ENCODE measurements at places on chromosomes 12 and 14.

DNA sequence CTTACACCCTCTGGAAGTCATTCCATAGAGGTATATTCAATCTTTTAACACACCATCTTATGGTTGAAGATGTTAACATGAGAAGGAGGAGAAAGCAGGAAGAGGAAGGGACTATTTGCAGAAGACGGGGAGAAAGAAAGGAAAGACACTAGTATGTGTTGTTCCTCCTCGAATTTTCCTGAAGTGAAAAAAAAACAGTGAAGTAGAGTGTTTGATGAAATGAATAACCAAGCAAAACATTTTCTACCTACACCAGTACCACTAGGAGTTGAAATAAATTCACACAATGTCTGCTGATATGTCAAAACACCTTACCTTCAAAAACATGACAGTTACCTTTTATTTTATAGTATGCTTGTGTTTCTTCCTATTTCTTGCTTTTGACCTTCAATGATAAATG lies 1.4 kb upstream of the CNOT2 start:
- DNase-seq = no peak

DNA sequence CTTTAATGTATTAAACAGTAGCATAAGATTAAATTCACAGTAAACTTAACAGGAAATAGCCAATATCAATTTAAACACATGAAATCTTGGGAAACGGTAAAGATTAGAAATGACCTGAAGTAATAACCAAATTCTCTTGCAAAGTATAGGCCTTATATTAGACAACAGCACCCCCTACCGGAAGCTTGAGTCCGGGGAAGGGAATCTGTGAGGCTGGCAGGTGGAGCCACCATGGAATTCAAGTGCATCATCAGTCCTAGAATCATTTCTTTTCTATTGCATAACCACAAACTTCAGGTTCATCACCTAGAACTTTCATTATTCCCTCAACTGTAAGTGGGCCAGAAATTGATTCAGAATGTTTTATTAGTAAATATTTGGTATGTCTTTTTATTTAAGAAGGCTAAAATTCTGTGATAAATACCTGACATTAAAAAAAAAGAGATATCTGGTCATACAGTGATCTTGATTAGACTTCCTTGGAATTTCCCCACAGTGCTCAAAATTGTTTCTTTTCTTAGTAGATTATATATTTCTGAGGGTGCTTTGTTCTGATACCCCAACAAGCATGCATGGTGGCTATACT lies 48.6 kb downstream of the AP5M1 start:
- DNase-seq = peak; percentile 78

- peak; percentile 74 for DNase-seq
Measured at GRCh38 chr12:19739195-19739776, 300.0 kb downstream of the AEBP2 start.

GRCh38 chr12:115570069-115570777 lies 707.3 kb downstream of the MED13L start:
- DNase-seq = no peak

DNA sequence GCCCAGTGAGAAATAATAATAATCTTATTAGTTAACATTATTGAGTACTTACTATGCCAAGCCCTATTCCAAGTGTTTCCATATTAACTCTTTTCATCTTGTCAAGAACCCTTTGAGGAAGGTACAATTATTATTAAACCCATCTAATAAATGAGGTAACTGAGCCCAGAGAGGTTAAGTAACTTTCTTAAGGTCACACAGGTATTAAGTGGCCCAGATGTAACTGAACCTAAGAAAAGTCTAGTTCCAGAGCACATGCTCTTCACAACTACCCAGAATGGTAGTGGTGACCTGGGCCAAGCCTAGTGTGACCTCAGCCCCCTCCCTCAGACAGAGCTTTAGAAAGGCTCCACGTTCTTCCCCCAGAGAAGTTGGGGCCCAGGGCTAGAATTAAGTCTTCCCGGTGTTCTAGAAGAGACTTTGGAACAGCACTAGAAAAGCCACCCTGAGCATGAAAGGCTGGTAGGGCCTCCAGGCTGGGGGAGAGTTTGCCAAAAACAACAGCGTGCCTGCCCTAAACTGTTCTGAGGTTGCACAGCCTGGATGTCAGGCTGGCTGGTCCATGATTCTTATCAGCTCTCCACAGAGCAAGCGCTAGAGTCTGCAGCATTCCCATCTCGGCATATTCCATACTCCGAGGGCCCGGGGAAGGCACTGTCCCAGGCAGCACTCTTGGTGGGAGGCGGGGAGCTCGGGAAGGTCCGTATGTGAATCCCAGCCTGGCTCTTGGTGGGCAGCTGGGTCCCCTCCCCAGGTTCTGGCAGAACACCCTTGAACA lies 41.3 kb upstream of the CTDSP2 start:
- no peak for DNase-seq

- no peak for DNase-seq
Measured at GRCh38 chr12:9856894-9857293, 12.3 kb downstream of the CLEC2B start.

DNA sequence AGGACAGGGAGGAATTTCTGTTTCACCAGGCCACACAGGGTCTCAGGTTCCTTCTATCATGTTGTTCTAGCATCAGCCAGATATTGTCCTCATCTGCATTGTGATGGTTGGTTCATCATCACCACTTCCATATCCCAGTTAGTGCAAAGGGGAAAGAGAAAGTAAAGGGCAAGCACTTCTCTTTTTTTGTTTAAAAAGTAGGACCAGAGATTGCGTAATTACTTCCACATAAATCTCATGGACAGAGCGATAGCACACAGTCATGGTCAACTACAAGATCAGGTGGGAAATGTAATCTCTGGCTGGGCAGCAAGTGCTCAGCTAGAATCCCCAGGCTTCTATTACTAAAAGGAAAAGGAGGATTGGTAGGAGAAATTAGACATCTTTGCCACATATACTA lies 155.1 kb downstream of the KIF21A start:
- DNase-seq = no peak

Measured in Kasumi-1 (cell line).